ENCODE measurements at places on chromosomes 1 and 21.

GRCh38 chr1:2962946-2963345 lies 58.3 kb upstream of the ACTRT2 start:
- no peak for DNase-seq

- DNase-seq: peak; percentile 43
These were observed 16.2 kb upstream of the TSNAX start for GRCh38 chr1:231512147-231512698.

GRCh38 chr1:52296345-52296744 lies 69.7 kb downstream of the CC2D1B start:
- peak; percentile 15 for DNase-seq

DNA sequence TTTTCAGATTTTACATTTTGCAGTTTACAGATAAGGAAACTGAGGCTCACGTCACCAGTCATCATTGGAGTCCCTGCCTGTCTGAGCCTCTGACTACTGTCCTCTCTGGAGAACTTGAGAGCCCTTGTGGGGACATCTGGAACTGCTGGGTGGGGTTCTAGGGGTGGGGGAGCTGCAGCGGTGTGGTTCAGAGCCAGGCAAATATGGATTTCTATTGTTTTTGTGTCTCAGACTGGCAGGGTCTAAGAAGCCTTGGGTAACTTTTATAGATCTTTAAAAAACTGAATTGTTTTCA lies 46.9 kb downstream of the IER5 start:
- DNase-seq: peak; percentile 34

DNA sequence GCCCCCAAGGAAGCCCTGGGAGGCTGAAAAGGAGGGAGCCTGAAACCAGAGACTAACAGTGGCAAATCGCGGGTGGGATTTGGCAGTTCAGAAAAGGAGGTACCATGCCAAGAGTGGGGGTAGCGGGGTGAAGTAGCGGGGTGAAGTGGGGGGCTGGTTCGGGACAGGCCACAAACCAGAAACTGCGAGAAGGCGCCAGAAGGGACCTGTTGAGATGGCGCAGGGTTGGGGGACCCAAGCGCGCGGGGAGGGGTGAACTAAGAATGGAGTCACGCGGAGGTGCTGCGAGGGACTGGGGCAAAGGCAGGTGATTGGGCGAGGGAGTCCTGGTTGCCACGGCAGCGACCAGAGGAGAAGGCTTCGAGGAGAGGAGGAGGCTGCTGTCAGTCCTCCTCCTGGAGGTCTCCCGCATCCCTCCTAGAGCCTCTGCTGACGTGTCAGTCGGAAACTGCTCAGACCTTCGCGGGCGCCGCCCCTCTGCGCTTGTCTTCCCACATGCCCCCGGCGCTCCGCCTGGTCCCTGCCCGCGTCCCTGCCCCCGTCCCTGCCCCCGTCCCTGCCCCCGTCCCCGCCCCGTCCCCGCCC lies 438 bp upstream of the MIA3 start:
- DNase-seq: peak; percentile 99

DNA sequence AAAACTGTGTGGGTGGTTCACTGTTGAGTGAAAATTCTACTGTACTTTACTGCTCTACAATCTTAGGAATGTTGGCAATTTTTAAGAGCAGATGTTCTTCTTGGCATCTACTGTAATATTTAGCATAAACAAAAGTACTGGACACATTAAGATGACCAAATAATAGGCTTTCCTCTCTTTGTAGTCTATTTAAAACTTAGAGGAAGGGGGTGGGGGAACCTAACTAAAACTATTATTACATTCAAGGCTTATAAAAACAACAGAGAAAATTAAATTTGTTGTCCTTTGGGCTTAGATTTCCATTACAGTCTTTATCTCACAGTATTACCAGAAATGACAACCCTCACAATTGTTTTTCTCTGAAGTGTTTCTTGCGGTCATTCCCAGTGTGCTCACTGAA lies 181.2 kb downstream of the PLPPR4 start:
- no peak for DNase-seq

GRCh38 chr1:78093560-78093959 lies 47.8 kb downstream of the GIPC2 start:
- DNase-seq: no peak

- peak; percentile 73 for DNase-seq
These were observed 78.1 kb downstream of the RERE start for GRCh38 chr1:8739377-8739776.

- peak; percentile 14 for DNase-seq
These were observed 126.2 kb upstream of the ETS2 start for GRCh38 chr21:38679534-38679933.

DNA sequence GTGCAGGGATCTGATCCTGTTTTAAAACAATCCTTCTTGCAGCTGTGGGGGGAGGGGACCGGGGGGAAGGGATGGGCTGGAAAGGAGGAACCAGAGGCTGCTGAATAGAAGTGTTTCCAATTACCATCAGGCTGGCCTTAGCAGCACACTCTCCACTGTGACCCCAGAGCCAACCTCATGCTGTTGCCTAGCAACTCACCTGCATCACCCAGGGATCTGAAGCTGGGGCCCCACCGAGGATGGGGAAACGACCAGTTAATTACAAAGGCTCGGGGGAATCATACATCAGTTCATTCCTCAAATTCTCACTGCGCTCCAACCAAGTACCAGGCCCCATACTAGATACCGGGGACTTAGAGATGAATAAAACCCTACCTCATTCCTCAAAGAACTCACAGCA lies 11.9 kb upstream of the GPX7 start:
- no peak for DNase-seq

GRCh38 chr1:84504580-84505492 lies 1.4 kb upstream of the SPATA1 start:
- peak; percentile 8 for DNase-seq

GRCh38 chr21:15549671-15550070 lies 180.1 kb upstream of the USP25 start:
- DNase-seq: peak; percentile 75

GRCh38 chr1:208538587-208538986 lies 294.4 kb upstream of the PLXNA2 start:
- DNase-seq: no peak

DNA sequence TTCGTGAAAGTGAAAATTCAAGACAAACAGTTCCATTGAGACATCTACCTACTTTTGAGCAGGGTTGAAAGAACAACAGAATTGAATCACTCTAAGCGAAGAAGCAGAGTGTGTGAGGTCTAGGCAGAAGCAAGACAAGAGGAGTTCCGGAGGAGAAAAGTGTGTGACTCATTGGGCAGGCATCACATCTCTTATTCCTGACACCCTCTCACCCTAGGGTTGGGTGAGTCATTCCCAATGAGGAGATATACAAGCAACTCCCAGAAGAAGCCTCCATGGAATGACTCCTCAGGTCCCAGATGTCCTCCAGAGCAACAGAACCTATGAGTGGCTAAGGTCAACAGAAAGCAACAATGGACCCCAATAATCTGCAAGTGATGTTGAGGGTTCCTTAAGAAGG lies 138.1 kb downstream of the TPR start:
- peak; percentile 77 for DNase-seq

GRCh38 chr1:170707959-170708655 lies 44.2 kb downstream of the PRRX1 start:
- DNase-seq: peak; percentile 56

GRCh38 chr1:98336472-98337083 lies 324.9 kb upstream of the SNX7 start:
- DNase-seq: no peak

- DNase-seq: no peak
These were observed 154.8 kb downstream of the TRABD2B start for GRCh38 chr1:47842228-47842919.

All from trophoblast cell (in vitro differentiated cells and primary cell).